Activated CD8-positive, alpha-beta memory T cell treated with anti-CD3 and anti-CD28 coated beads for 1 hour (primary cell): ENCODE measurements at places on chromosomes 16 and 17.

- DNase-seq: no peak
These were observed 20.1 kb downstream of the MYBBP1A start for GRCh38 chr17:4534928-4535666.

DNA sequence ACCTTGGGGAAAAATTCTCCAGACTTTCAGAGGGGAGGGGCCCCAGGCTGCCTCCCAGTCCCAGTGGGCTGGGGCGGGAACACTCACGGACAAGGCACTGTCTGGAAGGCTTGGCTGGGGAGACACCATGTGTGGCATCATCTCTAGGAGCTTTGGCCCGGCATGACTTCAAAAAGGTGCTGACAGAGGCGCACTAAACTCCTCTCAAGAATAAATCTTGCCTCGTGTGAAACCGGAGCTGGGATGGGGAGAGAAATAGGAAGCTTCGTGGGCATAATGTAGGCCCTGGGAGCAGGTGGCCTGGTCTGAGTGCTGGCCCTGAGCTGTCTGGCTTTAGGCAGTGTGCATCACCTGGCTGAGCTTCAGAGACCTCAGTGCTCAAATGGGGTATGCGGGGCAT lies 5.7 kb downstream of the WSCD1 start:
- DNase-seq: no peak

DNA sequence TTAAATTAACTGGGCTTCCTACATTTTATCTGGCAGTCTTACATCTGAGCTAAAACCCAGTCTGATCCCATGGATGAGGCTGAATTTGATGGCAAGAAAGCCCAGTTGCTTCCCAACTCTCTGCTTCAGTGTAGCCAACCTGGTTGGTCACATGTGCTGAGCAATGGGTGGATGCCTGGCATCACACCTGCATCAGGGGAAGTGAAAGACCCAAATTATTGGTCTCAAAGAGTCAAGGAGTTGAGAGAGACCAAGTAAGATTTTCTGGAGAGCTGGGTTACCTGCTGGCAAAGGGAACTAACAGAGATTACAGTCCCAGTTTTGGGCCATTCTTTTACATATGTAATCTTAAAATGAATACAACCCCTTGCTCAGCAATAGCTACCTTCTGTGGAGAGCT lies 38.8 kb downstream of the RGS9 start:
- no peak for DNase-seq

- no peak for DNase-seq
These were observed 583.4 kb upstream of the PSMD7 start for GRCh38 chr16:73713251-73713650.

GRCh38 chr17:3026125-3026855 lies 37.1 kb downstream of the OR1D5 start:
- DNase-seq: no peak

DNA sequence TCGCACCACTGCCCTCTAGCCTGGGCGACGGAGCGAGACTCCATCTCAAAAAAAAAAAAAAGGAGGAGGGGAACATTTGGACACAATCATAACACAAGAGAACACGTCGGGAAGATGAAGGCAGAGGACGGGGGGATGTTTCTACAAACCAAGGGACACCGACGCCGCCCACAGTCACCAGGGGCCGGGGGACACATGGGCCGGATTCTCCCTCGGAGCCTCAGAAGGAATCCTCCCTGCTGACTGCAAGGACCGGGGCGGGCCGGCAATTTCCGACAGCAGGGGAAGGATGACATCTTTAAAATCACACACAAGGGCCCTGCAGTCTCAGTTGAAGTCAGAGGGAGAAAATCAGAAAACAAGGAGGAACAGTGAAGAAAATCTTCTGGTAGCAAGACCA lies 8.1 kb upstream of the CHMP6 start:
- no peak for DNase-seq

GRCh38 chr17:27553019-27553511 lies 77.9 kb upstream of the LGALS9 start:
- no peak for DNase-seq

DNA sequence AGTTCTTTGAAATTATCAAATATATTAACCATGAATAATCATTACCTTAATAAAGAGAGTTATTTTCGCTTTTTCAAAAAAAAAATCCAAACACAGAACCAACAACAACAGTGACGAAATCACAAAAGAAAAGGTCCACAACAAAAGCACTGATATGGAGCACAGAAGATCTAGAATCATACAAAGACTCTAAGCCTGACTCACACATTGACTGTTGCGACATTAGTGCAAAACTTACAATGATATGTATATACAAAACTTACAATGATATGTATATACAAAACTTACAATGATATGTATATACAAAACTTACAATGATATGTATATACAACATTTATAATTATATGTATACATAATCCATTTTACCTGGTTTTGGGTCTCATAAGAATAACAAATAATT lies 117.7 kb downstream of the USP22 start:
- no peak for DNase-seq

DNA sequence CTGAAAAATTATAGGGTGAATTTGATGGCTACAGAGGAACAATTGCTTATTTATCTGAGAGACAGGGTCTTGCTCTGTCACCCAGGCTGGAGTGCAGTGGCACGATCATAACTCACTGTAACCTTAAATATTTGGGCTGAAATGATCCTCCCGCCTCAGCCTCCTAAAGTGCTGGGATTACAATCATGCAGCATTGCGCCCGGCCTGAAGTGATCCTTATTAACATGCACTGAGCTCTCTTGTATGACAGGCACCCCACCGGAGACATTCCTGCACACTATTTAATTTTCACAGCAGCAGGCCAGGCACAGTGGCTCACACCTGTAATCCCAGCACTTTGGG lies 77.7 kb downstream of the CNGB1 start:
- no peak for DNase-seq

DNA sequence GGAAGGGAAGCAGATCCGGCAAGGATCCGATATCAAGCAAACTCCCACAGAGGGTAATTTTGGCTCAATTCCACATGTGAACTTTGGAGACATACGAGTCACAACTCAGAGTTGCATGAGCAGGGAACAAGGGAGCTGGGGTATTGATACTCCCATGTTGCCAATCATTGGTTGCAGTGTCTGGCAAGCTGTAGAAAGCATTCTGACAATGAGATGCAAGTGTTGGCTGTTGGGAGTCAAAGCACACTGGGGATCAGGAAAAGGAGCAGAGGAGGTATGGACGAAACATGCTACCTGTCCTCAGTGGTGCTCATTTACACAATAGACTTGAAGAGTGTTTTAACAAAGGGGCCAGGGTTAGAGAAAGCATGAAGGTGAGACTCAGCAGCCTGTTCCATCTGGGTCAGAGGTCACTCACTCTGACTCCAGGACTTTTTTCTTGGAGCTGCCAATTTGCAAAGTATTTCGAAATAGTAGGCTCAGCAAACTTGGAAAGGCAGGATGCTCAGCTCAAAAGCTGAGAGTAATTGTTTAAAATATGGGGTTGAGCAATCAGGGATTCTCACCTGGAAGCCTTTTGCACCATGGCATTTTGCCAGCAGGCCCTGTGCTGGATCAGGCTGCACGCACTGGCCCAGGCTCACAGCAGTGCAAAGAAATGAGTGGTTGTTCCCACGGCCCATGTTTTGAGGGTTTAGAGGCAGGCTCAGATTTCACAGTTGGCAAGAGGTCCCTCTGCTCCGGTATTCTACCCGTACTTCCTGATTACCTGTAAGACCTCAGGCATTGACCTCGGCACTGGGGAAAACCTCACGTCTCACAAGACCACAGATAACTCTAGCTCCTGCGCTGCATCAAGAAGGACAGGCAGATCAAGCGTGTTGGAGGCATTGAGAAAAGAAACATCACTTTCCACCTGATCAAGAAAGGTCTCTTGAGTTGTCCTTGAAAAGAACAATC lies 17.6 kb upstream of the NKD1 start:
- DNase-seq: no peak

GRCh38 chr17:73304438-73304837 lies 7.4 kb downstream of the CDC42EP4 start:
- no peak for DNase-seq

DNA sequence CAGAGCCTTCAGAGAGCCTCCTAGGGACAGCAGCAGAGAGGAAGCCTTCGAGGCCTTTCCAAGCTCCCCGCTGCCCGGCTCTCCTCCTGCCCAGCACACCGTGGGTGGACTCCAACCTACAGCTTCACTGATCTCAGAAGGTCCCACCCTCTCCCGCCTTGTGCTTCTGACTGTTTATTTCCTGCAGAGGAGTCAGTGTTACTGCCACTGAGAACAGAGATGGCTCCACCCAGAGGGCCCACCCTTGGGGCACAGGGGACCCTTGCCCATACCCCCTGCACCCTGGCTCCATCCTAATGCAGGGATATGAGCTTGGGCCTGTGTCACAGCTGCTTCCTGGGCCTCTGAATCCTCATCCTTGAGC lies 52.8 kb upstream of the TOB1 start:
- DNase-seq: no peak

GRCh38 chr16:51175081-51175480 lies 24.0 kb upstream of the SALL1 start:
- no peak for DNase-seq

GRCh38 chr17:2734939-2735338 lies 14.5 kb downstream of the CCDC92B start:
- DNase-seq: no peak

- no peak for DNase-seq
These were observed 18.1 kb downstream of the PRMT7 start for GRCh38 chr16:68328860-68329390.

DNA sequence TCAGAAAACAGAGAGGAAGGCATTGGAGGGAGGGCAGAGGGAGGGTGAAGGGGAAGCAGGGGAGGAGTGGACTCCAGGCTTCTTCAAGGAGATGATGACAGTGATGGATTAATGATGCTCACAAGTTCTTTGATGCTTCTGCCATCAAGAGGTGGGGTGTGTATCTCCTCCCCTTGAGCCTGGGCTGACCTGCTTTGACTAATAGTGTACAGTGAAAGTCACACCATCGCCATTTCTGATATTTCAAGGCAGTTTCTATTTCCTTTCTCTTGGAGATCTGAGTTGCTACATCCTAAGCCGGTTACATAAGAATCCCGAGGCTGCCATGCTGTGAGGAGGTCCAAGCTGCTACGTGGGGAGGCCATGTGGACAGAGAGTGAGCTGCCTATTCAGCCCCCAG lies 312.5 kb downstream of the MAF start:
- DNase-seq: no peak

DNA sequence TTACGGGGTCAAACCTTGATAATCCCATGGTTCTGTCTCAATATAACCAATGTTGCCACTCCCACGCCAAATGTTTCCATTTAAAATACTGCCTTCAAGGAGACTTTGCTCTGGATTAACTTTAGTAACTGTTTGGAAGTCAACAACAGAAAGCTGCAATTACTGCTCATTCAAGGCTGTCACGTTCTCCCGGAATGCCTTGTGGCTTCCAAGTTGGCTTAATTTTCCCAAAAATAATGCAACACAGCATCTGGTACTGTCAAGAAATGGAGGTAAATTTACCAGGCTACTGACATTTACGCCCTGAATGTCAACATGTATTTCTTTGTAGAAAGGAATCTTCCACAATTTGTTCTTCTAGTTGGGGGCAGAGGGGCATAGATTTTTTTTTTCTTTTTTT lies 38.2 kb downstream of the GPRC5B start:
- DNase-seq: no peak

- DNase-seq: no peak
These were observed 169.8 kb downstream of the WWOX start for GRCh38 chr16:78269256-78269655.

DNA sequence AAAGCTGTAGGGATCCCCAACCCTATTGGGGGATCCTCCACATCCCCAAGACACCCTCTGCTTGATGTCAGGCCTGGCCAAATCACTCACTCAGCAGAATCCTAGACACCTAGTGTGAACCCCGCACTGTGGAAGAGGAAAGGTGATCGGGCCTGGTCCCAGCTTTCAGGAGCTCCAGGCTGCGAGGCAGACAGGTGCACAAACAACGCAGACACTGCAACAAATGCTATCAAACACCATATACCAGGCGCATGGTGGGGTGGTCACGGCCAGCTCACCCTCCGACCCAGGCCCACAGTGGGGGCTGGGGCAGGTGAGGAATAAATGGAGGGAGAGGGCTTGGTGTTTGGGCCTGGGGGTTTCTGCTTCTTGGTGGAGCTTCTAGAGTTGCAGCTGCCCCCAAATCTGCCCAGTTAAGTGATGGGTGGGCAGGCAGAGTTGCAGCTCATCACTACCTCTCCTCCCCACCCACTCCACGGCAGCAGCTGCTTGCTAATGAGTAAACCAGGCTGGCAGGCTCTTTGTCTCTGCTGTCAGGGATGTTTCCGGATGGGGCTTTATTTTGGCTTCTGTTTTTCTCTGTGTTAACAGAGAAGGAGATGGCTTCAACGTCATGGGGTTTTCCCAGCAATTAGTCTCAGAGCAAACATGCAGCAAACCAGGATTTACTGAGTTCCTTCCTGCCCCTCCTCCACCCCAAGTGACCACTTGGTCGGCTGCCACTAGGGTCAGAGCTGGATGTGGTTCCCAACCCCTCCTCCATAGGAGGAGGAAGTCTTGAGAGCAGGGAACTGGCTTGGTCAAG lies 46.6 kb downstream of the PECAM1 start:
- DNase-seq: no peak

- no peak for DNase-seq
These were observed 46.6 kb upstream of the GSG1L start for GRCh38 chr16:28110074-28110473.

DNA sequence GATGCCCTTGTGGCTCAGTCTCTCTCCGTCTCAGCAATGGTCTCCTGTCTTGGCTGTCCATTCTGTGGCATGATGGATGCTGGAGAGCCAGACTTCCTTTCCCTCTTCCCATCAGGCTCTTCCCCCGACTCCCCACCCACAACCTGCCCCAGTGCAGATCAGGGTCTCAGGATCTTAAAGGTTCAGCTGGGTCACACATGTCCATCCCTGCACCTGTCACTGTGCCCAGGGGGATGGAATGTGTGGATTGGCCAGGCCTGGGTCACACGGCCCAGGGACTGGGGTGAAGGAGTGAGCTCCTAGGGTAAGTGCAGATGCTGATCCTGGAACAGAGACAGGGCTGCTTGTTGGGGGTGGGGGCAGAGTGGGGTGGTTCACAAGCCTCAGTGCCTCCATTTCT lies 23.0 kb downstream of the ADGRG5 start:
- DNase-seq: no peak

DNA sequence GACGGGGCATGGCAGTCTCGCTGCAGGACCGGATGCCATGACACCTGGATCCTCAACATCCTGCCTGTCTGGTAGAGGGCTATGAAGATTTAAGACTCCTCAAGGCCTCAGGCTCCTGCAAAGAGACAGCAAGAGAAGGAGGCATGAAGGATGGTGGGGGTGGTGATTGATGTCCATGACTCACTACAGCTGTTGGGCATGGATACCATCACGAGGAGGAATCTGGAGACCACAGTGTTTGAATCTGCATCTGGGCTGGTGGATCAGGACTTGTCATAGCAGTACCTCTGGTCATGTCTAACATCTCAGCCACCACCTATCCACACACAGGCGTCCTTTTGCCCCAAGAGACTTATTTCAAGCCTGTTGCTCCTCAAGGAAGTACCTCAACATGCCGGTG lies 50.2 kb upstream of the WSCD1 start:
- no peak for DNase-seq

DNA sequence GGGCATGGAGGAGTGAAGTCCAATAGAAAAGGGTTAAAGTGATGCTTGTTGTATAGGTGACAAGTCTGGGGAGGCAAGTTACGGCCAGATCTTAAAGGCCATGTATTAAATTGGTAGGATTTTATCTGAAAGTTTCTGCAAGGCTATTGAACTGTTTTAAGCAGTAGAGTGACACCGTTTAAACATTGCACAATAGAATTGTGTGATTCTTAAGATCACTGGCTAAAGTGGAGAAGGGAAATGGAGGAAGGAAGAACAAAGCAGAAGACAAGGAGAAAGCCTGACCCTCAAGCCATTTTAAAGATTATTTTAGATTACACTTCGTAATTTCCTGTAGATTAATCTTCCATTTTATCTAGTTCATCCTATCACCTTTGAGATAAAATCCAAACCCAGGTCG lies 5.6 kb upstream of the MPHOSPH6 start:
- no peak for DNase-seq
